DND-41 (cell line): ENCODE measurements at places on chromosomes 11 and 22.

- no peak for DNase-seq
Measured at GRCh38 chr11:33616552-33616951, 84.1 kb downstream of the C11orf91 start.

GRCh38 chr11:66814678-66815077 is 28.6 kb upstream of the RCE1 start:
- no peak for DNase-seq

DNA sequence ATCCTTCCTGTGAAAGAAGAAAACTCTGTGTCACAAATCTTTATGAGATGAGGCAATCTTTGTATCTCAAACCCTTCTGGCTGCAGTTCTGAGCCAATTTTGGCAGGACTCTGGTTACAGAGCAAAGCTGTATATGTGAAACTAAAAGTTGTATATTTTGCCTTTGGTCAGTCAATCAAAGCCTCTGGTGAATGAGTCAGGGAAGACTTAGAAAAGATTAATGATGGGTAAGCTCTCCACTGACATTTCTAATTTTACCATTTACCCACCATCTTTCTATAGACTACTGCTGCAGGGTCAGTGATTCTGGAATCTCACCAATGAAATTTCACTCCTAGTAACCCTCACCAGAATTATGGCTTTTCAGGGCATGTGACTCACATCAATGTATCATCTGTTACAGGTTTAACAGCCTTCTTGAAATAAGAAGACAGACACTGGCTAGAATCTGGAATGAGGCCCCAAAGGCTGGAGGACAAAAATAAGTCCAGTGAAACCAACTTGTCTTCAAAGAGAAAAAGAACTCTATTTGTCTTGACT is 43.3 kb downstream of the USP35 start:
- no peak for DNase-seq

GRCh38 chr11:123301013-123301591 is 106.1 kb upstream of the CLMP start:
- DNase-seq: no peak

DNA sequence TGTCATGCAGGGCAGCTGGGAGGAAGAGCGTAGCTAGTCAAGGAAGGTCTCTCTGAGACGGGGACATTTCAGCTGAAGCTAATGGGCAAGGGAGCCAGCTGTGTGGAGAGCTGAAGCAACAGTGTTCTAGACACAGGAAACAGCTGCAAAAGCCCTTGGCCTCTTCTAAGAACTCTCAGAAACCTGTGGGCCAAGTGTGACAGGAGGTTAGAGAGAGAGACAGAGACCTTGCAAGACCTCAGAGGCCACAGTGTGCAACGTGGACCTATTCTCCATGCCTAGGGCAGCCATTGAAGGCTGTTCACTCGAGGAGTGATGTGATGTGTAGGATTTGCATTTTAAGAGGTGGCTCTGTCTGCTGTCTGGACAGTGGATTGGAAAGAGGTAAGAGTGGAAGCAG is 48.7 kb upstream of the TNRC6B start:
- peak; percentile 75 for DNase-seq

DNA sequence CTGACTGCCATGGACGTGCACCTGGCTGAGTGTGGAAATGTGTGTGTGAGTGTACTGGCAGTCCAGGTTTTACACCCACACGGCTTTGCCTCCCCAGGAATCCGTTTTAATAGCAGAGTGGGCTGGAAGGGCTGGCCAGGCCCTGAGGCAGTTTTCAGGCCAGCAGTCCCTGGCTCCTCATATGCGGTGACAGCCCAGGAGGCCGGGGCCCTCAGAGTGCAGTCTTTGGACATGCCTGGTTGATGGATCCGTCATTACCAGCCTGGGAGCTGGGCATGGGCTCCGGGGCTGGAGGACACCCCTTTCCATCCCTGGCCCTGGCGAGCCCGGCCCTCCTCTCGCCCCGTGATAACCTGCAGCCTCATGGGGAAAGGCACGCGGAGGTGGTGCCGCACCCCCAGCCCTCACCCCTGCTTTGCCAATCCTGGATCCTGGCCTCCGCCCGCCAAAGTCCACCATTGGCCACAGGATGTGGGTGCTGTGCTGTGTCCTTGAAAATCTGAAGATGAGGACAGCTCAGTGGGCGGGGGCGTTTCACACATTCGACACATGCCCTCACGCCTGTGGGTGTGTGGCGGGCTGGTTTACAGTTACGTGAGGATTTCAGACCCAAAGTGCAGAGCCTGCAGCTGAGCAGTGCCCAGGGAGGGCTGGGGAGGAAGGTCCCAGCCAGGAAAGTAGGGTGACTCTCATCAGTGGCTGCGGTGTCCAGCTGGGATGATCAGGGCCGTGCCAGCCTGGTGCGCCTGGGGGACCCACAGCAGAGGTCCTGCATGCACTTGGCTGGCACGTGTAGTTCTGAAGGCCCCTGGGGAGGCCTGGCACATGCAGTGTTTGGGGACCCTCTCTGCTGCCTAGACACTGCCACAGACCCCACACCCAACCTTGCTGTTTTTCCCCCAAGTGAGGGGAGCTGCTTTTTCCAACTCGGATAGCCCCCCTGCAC is 55.1 kb downstream of the RTN4R start:
- DNase-seq: no peak

- DNase-seq: no peak
Measured at GRCh38 chr11:58968251-58968711, 29.0 kb downstream of the GLYATL1 start.

GRCh38 chr11:117996058-117996457 is 9.9 kb downstream of the IL10RA start:
- no peak for DNase-seq

DNA sequence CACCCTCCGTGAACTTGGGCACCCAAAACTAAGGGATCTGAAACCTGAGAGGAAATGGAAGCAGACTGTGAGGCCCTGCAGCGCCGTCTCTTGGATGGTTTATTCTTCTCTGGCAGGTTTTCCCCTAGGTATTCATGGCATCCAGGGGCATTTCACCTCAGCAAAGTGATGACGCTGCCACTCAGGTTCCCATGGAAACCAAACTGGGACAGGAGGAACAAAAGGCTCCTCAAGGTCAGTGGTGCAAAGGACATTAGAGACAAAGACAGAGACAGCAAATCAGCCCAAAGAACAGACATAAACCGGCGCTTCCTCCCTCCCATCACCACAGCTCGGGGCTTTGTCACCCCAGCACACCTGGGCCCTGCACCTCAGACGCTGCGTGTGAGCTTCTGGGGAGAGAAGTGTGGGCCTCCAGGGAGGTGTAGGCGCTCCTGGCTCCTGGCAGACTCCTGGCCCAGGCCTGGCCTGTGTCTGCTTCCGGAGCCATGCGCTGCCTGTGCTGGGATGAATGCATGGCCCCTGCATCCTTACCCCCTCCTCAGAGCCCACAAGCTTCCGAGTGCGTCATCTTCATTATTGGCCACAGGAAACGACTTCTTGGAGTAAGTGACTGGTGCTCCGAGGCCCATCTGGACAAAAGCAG is 5.9 kb downstream of the TP53AIP1 start:
- no peak for DNase-seq

- no peak for DNase-seq
Measured at GRCh38 chr22:48829908-48830307, 997.8 kb downstream of the BRD1 start.

DNA sequence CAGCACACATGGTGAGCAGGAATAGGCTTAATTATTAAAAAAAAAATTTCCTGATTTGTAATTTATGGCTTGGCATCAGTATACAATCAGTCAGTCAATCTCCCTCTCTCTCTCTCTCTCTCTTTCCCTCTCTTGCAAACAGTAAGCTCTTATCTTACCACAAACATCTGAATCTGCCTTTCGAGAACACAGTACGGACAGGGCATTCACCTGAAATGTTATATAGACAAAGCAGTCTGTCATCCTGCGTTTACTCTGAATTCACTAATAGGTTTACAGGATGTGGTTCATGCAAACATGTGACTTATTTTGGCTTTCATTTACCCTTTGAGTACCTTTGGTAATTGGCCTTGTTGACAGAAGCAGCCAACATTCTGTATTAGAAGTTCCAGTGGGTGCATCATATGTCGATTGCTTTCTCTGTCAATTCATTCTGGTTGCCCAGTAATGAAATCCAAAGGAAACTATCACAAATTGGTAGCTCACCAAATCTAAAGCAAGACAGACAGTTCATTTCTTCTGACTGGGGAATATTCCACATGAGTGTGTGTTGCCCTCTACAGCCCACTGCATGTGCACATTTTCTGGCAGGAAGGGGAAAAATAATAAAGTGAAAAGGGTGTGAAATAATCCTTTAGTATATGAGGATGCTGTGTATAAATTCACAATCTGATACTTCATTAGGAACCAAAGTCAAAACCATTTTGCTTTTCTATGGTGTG is 1058.2 kb downstream of the LRRC4C start:
- DNase-seq: no peak

GRCh38 chr11:76786016-76786415 is 2.9 kb downstream of the TSKU start:
- no peak for DNase-seq

DNA sequence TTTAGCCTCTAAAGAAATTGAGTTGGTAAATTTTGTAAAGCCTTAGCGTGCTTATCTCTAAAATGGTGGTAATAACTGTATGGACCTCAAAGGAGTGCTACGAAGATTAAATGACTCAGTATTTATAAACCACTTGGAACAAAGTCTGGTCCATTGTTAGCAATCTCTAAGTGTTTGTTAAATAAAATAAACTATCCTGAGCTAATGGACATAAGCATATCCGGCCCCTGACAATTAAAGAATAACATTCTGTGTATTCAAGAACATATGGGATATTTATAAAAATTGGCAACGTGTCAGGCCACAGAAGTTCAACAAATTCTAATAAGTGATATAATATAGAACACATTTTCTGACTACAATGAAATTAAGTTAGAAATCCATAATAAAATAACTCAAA is 71.0 kb downstream of the MYEOV start:
- DNase-seq: no peak

DNA sequence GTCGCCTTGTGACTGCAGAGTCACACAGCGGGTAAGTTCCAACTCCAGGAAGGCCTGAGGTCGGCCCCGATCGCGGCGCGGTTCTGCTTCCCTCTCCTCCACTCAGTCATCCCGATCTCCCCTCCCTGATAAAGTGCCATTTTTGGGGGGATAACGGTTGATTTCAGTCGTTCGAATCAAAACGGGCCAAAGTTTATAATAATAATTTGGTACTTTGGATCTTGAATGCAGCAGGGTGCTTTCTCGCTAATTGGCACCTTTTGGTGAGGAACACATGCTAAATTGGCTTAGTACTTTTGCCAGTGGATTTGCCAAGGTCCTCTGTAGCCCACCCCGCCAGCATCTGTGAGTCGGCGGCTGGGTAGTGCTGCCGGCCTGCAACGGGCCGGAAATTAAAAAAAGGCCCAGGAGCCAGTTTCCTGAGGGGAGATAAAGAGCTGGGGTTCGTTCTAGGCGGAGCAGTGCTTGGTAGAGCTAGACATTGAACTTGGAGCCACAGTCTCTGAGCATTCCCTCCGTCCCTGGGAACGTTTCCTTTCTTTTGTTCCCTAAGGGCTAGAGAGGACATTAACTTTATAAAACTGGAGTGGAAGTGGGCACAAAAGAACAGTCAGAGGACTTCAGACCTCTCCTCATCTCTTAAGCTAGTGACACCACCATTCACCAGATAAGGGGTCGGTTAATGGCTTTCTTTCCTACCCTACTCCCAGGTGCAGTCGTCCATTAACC is 997 bp downstream of the UBE2L3 start:
- peak; percentile 64 for DNase-seq

DNA sequence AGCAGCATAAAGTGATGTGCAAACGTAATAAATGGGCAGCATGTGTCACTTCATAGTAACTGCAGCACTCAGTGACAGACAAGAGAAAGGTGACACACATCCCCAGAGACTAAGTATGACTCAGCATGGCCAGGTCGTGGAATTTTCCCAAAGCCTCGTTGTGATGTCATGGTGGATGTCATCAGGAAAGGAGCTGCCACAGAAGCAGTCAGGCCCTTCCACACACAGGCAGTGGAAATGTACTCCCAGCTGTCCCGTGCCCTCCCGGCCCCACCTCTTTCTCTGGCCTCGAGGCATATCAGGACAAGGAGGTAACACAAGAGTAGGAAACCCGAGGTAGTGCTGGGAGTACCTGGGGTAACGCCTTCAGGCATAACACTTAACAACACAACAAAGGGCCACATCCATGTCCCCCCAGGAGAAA is 8.1 kb downstream of the PC start:
- DNase-seq: no peak

DNA sequence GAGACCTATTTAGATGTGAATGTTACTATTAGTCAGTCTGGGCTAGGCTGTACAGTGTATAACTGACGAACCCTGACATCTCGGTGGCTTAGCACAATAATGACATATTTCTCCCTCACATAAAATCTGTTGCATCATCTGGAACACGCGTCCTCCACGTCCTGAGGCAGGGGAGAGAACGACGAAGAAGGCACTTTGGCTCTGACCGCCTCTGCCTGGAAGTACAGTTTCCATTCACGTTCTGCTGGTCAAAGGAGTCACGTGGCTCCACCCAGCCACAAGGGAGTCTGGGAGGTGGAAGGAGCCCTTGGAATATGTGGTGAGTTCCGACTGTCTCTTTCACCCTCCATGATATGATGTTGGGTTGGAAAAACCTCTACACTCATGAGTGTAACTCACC is 55.1 kb upstream of the CD82 start:
- DNase-seq: no peak

DNA sequence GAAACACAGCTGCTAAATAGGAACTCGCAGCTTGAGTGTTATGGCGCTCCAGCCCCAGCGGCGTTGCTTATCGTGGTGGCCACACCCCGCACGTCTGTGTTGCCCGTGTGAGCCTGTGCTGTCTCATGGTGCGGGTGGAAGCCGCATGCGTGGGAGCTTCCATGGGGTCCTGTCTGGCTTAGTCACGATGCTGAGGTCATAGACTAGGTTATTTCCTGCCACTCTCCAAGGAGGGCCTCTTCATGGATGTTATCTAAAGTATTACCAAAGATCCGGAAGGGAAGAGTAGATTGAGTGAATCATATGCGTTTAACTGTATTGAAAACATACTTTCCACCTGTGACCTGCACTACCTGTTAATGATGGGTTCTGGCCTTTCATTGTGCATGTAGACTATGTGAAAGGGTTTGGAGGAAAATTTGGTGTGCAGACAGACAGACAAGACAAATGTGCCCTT is 21.7 kb downstream of the CTTN start:
- DNase-seq: no peak

DNA sequence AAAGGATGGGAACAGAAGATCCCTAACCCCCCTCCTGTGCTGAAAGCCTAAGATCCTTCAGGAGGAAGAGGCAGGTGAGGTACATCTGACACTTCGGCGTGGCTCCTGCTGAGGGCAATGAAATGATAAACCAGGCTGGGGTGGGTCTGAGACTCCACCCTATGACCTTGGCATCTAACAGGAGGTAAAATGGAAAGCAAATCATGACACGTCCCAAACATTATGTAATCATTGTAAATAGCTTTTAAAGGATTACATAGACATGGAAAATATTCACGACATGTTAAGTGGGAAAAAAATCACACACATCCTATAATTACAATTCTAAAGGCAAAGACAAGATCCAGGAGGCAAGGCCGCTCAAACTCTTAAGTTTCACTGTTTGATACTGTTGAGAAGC is 70.5 kb downstream of the LINC01488 start:
- no peak for DNase-seq
